ENCODE measurements at places on chromosomes 11 and 22.

DNA sequence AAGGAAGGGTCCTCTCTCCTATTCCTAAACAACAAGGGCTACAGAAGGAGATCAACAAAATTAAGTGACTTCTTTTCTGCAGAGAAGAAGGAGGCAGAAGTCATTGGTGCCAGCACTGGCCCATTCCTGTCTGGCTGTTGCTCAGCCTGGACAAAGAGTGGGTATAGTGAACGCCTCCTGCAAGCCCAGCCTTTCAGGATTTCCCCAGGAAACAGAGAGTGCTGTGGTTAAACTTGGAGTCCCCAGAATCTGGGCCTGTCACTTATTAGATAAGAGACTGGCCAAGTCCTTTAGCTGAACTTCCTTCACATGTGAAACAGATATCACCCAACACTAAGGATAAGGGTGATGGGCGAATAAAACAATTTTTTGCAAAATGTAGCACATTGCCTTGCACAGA is 10.9 kb downstream of the TST start:
- no peak for DNase-seq

GRCh38 chr22:17086296-17086695 is 1.5 kb downstream of the IL17RA start:
- DNase-seq = no peak

DNA sequence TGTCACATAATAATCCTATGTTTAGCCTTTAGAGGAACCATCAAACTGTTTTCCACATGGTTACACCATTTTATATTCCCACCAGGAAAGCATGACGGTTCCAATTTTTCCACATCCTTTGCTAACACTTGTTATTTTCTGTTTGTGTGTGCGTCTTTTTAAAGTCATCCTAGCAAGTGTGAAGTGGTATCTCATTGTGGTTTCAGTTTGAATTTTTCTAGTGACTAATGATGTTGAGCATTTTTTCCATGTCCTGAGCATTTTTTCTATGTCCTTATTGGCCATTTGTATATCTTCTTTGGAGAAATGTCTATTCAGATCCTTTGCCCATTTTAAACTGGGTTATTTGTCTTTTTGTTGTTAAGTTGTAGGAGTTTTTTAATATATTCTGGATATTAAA is 53.7 kb upstream of the DEPDC7 start:
- DNase-seq = no peak

DNA sequence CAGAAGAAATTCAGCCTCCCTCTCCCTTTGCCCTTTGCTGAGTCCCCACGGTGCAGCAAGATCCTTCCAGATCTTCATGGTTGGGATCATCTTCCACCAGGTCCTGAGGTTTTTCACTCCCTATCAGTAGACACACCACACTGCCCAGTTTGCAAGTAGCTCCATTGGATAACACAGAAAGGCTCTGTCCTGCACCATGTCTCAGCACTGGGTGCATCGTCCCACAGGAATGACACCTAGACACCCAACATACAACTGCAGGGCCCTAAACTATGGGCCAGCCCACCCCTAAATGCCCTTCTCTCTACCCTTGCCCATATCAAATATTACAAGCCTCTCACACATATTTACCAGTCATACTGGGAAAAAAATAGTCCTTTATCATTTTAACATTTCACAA is 9.4 kb downstream of the KLHL22 start:
- DNase-seq = no peak

DNA sequence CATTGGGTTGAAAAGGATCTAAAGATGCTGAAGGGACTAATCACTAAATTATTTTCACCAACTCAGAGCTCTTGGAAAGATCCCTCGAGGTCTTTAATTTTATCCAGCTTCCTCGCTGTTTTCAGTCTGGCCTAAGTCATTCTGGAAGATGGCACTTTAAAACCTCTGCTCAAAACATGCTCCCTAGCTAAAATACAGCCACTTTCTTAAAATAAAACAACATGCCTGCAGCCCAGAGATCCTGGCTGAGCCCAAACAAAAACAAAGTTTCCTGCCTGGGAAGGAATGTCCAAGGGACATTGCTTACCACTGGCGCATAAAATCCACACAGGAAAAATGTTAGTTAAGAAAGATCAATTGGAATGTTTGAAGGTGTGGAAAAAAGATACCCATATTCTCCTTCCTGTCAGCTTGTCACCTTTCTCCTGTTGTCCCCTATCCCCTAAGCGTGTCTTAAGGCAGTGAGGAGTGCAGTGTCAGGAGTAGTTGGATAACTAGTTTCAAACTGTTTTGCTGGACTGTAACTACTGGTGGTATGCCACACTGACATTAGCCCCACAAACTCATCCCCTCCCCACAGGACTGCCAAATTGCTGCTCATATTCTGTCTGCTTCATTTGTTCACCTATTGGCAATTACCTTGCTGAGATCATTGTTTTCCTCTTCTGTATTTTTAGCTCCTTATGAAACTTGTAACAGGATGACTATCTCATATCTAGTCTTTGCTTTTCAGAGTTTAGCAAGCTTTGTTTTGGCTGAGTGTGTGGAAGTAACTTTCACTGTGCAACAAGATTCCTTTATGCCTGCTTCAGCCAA is 108.3 kb upstream of the SESN3 start:
- no peak for DNase-seq

Data from stimulated activated CD4-positive, alpha-beta T cell treated with anti-CD3 and anti-CD28 coated beads, Interleukin-12 subunit alpha, Interleukin-12 subunit beta, amount 100 ng/mL, for 48 hours (primary cell).